Activated T-cell treated with anti-CD3 and anti-CD28 coated beads, Interleukin-2, amount 50 U/mL, for 4 hours (primary cell): ENCODE measurements at places on chromosomes 11 and 22. TPM values are rescaled to one million over a fixed set of nuclear protein-coding genes. Genes with fewer than 3 reads are reported as not detected.

Gene C11orf91
- not detected for total RNA-seq

Gene P2RY6
- total RNA-seq: not detected

Gene CATSPER1
- total RNA-seq: not detected

- no peak for DNase-seq
Observed at GRCh38 chr11:95700471-95700817, 89.1 kb downstream of the FAM76B start.

DNA sequence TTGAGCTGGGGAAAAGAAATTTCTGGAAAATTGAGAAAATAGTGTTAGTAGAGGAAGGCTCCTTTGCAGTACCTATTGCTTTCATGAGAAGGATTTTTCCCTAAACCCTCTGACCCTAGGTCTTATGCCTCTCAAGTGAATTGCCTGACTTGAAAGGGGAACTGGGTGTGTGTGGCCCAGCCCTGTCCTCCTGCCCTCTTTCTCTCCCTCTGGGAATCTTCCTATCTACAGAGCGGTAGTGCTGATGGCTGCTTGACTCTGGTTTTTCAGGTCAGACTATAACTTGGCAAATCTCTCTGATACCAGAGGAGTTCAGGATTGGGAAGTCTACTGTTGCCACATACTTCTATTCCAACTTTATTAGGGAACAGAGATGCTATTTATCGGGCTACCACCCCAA lies 19.2 kb downstream of the CAVIN3 start:
- DNase-seq: no peak

- no peak for DNase-seq
Observed at GRCh38 chr11:12675951-12676711, 1.9 kb downstream of the TEAD1 start.

- DNase-seq: no peak
Observed at GRCh38 chr22:24072361-24072760, 61.3 kb downstream of the CABIN1 start.

DNA sequence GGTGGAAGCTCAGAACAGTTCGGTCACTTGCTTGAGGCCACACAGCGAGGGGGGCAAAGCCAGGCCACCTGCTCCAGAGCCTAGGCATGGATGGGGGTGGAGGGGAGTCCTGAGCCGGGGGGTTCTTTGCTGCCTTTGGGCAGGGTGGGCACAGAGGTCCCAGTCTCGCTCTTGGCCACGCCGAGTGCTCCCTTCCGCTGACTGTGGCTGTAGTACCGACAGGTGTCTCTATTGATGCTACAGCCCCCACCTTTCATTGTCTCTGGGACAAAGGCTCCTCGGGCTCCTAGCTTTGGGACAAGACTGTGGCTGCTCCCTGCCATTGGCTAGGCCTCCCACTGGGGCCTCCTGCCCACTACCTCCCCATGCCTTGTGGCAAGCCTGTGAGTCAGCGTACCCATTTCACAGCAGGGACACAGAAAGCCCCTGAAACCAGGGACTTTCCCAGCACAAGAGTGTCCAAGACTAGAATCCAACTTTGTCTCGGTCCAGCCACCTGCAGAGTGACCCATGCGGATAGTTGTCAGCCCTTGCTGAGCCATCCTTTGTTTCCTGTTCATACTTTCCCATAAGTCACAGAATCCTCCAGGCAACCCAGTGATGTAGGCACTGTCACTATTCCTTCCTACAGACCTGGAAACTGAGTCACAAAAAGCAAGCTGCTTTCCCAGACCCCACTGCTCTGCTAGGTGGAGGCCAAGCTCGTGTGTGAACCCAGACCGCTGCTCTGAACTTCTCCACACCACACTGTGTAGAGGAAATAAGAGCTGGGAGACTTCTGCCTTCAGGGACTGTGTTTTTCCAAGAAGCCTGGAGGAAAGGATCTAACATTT lies 17.2 kb downstream of the MYEOV start:
- no peak for DNase-seq

- DNase-seq: no peak
Observed at GRCh38 chr11:36402568-36403170, 106.6 kb downstream of the PRR5L start.

GRCh38 chr22:45504373-45505341 lies 2.0 kb downstream of the FBLN1 start:
- DNase-seq: no peak

DNA sequence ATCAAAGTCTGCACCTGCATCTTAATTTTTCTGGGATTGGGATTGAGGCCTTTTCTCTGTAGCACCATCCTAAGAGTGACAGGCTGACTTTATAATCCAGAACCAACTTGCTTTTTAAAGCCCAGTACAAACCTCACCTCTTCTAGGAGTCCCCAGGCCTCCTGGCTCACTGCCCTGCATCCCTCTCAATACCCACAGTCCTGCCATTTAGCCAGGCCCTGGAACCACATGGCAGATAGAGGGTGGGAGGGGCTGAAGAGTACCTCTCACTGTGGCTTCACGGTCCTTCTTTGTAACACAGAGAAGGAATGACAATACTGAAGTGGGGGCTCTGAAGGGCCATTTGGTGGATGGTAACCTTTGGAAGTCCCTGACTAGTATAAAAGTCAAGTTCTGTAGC lies 63.5 kb upstream of the PHOX2A start:
- DNase-seq: no peak

GRCh38 chr22:46829941-46830715 lies 67.7 kb downstream of the TBC1D22A start:
- no peak for DNase-seq

DNA sequence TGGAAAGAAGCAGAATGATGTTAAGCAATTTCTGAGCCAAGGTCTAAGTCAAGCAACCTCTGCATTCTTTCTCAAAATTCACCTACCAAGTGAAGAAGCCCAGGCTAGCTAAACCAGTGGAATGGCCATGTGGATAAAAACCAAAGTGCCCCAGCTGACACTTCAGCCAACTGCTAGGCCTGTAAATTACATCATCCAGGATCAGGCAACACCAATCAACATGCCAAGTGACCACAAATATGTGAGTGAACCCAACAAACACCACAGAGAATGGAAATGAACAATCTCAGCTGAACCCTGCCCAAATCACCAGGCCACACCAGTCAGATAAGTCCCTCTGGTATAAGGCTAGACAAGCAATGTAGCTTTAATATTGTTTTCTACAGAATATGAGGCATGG lies 25.1 kb upstream of the FJX1 start:
- no peak for DNase-seq
